ENCODE measurements at places on chromosomes 1 and 21. TPM values are rescaled to one million over a fixed set of nuclear protein-coding genes. Genes with fewer than 3 reads are reported as not detected.

The SLAMF8 gene
- 1.5 TPM for total RNA-seq

The HYI gene
- total RNA-seq: 132 TPM

The NCF2 gene
- not detected for total RNA-seq

The PDPN gene
- total RNA-seq: 1.6 TPM

The CELSR2 gene
- 1.2 TPM for total RNA-seq

The TMOD4 gene
- total RNA-seq: not detected

DNA sequence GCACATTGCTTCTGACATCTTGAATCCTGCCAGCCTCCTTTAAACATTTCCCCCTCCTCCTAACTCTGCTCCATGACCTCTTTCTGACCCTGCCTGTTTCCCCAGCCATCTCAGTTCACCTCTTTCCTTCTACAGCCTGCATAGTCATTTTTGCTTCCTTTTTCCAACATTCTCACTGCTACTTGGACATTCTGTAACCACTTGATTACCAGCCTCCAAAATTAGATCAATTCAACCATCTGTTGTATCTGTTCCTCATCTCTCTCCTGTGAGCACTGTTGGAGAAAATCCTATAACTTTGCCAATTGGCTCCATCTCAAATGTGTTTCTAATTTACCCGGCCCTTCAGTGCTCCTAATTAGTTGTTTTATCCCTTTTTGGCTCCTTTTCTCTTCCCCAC, 27.5 kb upstream of the GPR88 start:
- no peak for DNase-seq

DNA sequence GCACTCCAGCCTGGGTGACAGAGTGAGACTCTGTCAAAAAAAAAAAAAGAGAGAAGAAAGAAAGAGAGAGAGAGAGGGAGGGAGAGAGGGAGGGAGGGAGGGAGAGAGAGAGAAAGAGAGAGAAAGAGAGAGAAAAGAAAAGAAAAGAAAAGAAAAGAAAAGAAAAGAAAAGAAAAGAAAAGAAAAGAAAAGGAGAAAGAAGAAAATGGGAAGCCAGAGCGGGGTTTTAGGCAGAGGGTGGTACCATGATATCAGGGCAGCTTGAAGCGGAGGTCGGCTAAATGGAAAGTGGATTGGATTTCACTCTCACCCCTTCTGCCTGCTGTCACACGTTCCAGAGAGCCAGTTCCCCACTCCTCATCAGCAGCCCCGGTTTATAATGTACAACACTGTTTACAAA, 1.9 kb downstream of the TMCO4 start:
- no peak for DNase-seq

DNA sequence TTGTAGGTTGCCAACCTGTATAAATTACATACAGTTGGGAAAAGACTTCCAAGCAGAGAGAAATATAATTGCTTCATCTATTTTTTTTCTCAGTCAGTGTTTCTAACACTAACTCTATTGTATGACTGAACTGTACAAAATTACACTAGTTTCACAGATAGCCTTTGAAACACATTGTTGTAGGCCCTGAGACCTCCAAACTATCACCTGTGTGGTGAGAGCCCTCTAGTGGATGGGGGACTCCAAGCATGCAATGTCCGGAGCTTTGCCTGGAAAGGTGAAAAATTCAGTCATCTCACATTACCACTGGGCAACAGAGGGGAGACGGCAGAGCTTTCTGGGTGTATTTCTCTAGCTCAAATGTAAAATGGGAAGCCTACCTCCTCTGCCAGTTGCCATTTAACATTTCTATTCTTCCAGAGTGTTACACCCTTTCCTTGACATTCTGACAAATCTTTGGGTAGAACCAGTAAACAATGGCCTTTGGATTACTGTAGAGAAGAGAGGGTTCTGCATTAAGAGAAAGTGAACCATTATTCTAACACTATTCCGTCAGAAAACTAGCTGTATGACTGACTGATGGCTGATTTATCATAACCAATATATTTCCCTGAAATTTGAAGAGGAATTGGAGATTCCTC, 212.2 kb downstream of the LYPLAL1 start:
- DNase-seq: peak; percentile 49

DNA sequence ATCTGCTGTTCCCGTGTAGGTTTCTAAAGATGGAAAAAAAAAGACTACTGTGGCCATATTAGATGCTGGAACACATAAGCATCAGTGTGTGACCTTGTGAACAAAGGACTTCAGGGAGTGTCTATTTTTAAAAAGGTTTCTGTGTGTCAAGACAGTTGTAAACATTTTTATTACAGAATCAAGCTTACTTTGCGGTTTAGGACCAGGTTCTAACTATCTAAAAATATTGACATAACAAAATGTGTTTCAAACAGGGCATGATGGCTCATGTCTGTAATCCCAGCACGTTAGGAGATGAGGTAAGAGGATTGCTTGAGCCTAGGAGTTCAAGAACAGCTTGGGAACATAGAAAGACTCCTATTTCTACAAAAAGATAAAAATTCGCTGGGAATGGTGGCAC, 7.1 kb upstream of the DDI2 start:
- DNase-seq: no peak

DNA sequence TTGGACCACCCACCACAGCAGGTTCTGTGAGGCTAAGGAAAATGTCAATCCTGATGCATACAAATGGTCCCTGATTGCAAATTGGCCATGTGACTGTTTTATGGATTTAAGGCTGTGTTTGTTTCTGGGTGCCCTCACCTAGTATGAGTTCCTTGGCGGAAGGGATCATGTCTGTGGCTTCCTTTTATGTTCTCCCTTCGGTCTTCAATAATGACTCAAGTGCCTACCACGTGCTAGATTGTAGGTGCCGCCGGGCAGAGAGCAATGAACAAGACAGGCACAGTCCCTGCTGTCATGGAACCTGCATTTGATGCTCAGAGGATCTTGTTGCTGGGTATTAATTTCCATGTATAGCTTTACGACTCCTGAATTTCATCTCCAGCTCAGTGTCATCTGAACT, 9.8 kb upstream of the VWA5B1 start:
- peak; percentile 37 for DNase-seq

DNA sequence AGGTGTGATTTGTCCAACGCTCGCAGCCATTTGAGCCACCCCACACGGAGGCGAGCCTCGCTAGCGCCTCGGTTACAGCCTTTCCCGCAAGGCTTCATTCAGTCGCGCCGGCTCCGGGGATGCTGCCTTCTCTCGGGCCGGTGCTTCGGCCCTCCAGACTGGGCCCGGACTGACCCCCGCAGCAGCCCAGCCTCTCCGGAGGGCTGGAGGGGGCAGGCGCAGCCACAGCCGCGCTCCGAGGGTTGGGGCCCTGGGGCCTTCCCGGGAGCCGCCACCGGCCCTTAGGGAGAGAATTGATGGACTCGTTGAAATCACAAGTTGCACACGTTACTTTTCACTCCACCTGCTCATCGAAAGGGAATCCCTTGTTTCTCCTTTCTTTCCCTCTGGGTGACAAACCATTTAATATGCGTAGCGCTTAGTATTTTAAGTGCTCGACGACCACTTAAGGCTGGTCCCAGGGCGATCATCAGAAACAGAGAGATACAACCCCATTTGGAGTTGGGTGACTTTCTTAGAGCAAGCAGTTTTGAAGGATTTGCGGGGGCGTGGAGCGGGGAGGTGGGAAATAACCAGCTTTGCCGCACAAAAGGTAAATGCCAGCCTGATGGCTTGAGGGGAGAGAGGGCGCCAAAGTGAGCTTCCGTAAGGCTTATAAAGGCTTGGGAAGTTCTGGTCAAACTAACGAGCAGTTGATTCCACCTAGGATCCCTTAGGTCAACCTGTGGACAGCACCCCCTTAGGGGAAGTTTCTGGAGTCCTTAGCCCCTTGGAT, 24.6 kb upstream of the ENAH start:
- DNase-seq: no peak

DNA sequence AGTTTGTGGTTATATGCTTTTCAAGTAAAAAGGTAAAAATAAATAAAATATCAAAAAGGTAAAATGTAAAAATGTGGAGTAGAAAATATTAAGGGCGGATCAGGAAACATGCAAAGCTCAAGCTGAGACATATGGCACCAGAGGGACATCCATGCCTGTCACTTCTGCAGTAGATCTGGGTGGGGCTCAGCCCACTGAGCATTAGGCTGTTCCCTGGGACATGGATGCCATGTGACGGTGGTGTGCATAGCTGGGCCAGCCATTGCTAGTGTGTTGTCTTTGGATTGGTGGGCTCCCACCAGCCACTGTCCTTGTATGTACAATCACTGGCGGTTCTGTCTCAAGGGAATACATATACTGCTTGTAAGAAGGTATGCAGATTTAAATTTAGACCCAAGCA, 3.0 kb downstream of the TTC13 start:
- no peak for DNase-seq

DNA sequence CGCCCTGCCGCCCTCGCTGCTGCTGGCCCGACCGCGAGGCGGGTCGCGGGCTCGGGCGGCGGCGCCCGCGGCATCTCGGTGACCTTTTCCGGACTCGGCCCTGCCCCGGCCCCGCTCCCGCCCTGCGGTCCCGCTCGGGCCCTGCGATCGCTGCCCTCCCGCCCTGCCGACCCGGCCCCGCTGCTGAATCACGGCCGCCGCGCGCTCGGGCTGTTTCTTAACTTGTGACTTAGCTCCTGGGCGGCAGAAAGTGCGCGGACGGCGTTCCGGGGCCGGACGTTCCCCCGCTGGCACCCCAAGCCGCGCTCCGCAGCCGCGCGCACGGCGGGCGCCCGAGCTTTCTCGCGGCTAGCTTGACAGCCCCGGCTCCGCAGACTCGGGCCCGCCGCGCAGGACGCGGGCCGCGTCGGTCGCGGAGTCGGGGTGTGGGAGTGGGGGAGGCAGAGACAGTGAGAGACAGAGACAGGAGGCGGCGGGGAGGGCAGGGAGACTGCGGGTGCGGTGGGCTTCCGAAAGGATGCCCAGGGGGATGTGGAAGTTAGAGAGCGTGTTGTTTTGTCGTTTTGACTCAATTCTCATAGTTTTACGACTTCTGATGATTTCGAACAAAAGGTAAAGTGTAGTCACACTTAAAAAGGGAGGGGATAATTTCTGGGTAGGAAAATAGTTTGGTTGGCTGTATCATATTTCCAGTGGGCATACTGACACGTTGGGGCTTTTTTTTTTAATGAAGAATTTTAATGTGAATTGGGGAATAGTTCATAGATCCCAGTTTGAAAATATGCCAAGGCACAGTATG, 49.8 kb downstream of the PRDM2 start:
- DNase-seq: peak; percentile 62

- peak; percentile 70 for DNase-seq
These were observed at the start of gene POMGNT1 for GRCh38 chr1:46197964-46198811. Gene POMGNT1, minus strand, starts transcription at chr1:46198434. Its CDS starts 613 bp downstream, at chr1:46197821.

- peak; percentile 40 for DNase-seq
These were observed 30.9 kb downstream of the AGT start for GRCh38 chr1:230682882-230683610.

DNA sequence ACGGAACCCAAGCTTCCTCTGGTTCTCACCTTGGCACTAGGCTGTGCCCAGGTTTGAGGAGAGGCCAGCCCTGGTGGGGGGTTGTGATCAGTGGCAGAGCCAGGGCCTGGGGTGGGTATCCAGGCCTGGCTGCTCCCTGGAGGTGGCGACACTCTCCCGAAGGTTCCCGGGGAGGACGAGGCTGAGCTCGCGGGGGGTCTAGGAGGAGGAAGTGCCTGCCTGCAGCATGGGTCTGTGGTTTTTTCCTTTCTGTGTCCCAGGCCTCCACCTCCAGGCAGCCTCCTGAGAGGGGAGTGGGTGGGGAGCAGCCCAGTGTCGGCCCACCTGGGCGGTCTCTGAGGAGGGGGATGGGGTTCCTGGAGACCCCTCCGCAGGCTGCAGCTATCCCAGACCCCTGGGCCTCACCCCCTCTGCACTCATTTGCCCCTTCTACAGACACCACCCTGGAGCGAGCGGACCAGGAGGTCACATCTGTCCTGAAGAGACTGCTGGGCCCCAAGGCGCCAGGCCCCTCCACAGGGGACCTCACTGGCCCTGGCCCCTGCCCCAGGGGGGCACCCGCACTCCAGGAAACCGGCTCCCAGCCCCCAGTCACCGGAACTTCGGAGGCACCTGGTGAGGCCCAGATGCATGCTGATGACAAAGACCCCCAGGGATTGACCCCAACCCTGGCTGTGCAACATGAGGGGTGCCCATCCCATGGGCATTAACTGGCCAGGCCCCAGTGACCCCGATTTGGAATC, 44.3 kb downstream of the TRIM11 start:
- no peak for DNase-seq

All from RPMI7951 (cell line).